HFFc6 (cell line): ENCODE measurements at places on chromosomes 4 and X.

- DNase-seq, result no peak
These were observed 10.1 kb downstream of the GDPD2 start for GRCh38 chrX:70432936-70433847.

DNA sequence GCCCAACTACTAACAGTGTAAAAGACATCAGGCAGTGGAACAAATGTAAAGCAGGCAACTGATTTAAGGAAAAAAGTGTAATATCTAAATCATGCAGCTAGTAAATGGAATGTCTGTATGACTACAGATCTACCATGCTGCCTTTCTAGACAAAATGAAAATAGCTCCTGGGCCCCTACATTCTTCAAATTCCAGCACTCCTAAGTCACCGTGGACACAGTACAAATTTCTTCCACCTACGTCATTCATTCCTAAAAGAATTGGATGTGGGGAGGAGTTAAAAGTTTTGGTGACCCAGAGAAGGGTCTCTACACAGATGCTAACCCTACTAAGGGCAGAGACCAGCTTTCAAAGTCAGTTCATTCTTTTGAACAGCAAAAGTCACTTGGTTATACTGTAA is 137.2 kb upstream of the ARHGEF9 start:
- peak; percentile 50 for DNase-seq

GRCh38 chrX:112867570-112867969 is 26.9 kb upstream of the AMOT start:
- DNase-seq, result no peak

GRCh38 chr4:78770091-78770642 is 6.0 kb upstream of the BMP2K start:
- DNase-seq, result no peak

DNA sequence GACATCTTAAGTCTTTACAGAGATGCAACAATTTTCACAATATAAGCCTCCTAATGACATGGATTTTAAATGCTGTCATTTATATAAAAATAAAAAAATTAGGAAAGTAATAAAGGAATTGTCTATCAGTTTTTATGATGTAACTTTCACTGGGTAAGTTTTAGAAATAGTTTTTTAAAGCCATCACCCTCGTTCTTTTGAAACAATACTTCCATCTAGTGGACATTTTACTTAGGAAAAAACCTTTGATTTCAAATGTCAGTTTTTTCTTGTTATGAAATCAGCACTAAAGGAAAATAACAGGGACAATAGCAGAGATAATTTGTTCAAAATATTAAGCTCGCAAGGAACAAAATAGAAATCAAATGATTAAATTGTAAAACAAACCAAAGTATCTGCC is 24.3 kb upstream of the NDNF start:
- DNase-seq, result peak; percentile 46

DNA sequence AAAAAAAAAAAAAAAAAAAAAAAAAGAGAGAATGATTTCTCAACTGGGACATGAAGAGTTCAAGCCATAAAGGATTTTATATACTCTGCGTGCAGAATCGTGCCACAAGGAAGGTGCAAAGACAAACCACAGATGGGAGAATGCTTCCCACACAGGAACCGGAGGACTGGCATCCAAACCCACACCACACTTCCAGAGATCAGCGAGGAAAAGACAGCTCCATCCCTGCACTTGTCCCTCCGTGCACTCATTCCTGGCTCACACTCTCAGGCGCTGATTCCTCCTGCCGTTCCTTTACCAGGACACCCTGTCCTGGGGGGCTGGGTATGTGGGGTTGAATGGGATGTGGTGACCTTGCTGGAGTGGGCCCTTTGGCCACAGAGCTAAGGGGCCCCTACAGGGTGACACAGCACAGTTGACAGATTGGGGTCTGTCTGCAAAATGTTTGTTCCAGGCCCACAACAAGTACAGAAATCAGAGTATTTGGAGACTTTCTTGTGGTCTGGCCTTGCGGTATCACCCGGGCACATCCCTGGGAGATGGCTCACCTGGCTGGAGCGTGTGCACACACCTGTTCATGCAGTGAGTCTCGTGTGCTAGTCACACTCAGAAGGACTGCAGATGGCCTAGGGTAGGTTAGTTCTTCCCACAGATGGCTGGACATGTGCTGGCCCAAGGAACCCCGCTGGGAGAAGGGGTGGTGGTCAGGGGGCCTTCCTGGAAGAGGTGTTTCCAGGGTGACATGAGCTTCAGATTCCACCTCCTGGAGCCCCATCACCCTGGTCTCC is 55.4 kb upstream of the GPR78 start:
- DNase-seq, result no peak

- DNase-seq, result peak; percentile 1
These were observed 195.9 kb downstream of the CHM start for GRCh38 chrX:85851418-85851817.

DNA sequence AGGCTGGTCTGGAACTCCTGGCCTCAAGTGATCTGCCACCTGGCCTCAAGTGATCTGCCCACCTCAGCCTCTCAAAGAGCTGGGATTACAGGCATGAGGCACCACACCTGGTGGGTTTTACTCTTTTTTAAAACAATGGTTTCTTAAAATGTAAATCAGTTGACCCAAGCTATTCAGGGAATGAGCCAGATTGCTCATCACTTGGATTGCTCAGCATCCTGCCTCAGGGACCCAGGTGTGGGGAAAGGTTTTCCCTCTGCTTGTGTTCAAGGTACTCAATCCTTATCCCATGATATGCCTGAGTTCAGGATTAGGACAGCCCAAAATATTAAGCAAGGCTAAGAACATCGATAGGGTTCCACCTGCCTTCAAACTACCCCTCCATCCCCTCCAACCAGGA is 67.4 kb downstream of the CHRNA9 start:
- DNase-seq, result no peak

DNA sequence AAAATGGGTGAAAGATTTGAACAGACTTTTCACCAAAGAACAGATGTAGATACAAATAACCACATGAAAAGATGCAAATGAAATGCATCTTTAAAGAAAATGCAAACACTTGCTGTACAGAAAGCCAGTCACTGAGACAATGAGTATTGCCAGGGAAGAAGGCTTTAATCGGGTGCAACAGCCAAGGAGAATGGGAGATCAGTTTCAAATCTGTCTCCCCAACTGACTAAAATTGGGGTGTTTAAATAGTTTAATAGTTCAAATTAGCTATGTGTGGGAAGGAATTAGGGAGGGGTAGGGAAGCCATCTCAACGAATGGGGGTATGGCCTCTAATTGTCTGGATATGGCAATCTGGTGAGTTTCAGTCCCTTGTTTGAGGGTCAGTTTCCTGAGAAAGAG is 295.4 kb downstream of the PTTG2 start:
- no peak for DNase-seq

DNA sequence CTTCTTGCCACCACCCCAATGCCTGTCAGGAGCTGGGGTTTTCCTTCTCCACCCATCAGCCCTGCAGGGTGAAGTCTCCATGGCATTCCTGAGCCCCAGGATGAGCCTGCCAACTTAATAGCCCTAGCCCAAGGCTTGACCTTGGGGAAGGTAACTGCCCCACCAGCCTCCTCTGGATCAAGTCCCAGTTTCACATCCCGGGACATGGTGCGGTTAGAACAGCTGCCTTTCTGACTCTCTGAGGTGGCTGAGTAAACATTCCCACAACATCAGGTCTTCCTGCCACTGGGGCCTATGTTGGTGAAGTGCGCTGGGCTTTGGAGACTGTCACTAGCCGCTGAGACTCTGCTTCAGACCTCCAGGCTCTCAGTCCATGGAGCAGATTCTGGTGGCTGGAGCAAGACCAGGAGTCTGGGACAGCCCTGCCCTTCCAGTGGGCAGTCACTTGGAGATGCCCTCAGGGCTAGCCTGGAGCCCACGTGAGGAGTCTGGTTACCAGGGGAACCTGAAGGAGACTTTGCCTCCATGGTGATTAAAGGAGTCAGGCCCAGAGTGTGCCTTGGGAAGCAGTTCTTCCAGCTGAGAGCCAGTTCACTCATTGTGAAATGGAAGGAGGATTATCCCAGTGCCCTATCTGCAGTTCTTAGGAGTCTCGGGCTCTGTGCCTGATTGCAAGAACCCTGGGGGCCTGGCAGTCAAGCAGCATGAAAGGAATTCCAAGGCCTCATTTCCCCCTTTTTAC is 56.8 kb downstream of the SMIM20 start:
- DNase-seq, result no peak

GRCh38 chr4:79181190-79181589 is 144.7 kb downstream of the NAA11 start:
- DNase-seq, result no peak

DNA sequence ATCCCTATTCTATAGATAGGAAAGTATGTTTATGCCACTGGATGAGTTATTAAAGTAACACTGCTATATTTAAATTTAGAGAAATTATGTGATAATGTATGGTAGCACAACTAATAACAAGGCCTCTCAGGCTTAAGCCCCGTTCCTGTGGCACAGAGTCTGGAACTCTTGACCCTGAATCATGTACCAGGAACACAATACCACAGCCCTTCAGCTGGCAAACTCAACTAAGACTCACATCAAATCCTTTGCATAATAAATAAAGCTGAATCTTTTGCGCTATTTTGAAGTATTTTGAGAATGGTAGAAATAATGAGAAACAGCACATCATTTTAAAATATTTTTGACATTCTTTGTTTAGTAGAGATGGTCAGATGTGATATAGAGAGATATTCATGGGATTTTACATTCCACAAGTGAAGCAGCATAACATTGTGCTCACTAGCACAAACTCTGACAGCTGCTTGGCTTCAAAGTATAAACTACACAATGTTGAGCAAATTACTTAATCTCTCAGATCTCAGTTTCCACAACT is 478.4 kb upstream of the FAM241A start:
- no peak for DNase-seq

GRCh38 chr4:99405433-99406115 is 29.6 kb downstream of the ADH7 start:
- peak; percentile 69 for DNase-seq

DNA sequence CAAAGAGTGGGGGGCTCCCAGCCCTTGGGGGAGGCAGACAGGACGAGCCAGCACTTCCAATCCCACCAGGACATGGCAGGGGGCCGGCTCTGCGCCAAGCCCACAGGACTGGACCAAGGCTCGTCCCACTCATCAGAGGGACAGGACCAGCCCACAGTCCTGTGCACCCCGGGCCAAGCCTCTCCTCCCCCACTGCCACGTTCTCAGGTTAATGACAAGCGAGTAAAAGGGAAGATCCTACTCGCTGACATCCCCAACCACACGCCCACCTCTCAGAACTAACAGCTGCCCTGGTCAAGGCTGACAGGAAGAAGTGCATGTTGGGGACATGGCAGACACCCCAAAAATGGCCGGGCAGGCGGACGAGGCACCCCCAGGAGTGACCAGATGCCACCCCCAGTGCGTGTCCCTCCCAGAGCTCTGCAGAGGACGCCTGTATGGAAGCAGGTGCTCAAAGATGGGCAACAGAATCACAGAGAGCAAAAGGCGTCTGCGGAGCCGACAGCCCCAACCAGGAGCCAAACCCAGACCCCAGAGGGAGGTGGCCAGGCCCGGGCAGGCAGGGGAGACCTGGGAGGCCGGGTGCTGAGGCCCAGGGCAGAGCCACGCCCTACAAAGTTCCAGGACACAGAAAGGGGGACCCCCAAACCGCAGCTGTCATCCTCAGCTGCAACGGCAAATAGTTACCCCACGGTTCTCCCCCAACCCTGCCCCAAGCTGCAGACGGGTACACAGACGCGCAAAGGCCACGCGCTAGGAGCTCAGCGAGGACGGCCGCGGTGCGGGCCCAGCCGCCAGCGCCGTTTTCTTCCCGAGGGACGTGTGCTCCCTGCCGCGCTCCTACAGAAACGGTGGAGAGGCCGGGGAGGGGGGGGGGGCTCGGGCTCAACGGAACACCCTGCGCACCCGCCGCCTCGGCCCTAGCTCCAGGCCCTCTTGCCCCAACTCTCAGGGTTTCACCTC is 1.7 kb downstream of the CTBP1 start:
- DNase-seq, result no peak

- no peak for DNase-seq
These were observed 98.1 kb upstream of the VCX3B start for GRCh38 chrX:8366481-8366880.

- DNase-seq, result no peak
These were observed 803.8 kb upstream of the AMOT start for GRCh38 chrX:113644426-113644825.

DNA sequence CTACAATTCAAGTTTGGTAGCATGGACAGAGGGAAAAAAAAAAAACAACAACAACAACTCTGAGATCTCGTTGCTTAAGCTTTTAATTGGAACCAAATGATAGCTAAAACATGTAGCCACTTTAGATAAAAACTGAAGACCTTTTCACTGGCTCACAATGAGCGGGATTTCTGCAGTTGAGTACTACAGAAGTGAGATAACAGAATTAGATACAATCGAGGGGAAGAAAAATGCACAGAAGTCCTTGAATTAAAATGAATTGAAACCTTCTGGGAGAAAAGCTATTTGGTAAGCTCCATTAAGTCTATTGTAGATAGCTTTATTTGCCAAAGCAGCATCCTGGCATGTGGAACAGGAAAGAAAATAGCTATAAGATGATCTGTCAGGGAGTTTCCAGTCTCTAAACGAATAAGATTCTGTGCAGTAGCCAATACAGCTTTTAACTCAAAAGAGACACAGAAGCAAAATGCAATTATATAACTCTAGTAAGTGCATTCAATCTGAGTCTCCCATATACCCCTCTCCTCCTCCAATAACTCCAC is 248.5 kb downstream of the ENOX2 start:
- no peak for DNase-seq

DNA sequence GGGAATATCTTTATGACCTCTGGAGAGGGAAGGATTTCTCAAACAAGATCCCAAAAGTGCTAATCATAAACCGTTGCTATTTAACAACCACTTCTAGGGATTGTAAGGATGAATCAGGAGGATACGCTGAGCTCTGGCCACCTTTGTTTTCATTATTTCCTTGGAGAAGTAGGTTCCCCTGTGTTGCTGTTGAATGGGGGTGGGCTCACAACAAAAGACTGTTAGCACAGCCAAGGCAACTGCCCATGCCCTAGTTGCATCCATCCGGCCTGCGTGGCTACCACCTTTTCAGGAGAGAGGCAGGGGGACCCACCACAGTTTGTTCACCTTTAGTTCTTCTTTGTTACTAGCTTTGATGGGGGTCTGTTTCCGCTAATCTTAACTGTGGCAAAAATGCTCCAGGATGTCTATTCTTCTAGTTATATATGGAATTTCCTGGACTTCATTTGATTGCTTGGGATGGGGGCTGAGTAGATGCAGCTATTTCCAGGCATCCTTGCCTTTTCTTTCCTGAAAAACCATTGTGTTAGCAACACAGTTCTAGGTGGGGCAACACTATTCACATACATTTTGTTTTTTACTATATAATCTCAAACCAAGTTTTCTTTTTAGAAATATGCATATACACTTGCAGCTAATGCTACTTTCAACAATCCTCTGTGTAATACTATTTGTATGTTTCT is 95.4 kb downstream of the KDR start:
- DNase-seq, result no peak

- DNase-seq, result no peak
These were observed 26.6 kb upstream of the HS3ST1 start for GRCh38 chr4:11455201-11455835.

DNA sequence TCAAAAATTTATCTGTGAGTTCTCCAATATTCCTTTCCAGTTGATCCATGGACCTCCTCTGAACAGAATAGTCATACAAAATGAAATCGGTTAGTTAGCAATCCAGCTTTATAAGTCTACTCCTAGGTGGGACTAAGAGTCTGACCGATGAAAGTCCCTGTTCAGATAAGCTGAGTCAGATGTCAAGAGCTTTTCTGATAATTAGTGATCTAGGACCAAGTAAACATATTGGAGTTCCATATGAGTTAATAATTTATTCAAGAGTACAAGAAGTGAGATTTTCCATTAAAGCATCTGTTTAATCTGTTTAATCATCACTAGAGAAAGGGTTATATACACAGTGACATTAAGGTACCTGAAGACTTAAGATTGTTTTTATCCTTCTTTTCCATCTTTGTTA is 74.7 kb downstream of the UGT8 start:
- DNase-seq, result no peak

- DNase-seq, result no peak
These were observed 67.7 kb upstream of the H2AZ1 start for GRCh38 chr4:100017637-100018310.
